Umbilical cord (tissue), 2 donors: ENCODE measurements at places on chromosomes 1 and 21. TPM values are rescaled to one million over a fixed set of nuclear protein-coding genes. Genes with fewer than 3 reads are reported as not detected.

GRIK3 gene
- total RNA-seq: 3.9 TPM

LAMB3 gene
- total RNA-seq: 16.1 TPM

NOC2L gene
- total RNA-seq: 26.2 TPM

VAV3 gene
- 1.9 TPM for total RNA-seq

CA6 gene
- not detected for total RNA-seq

S100A3 gene
- total RNA-seq: not detected

TMEM200B gene
- 14.0 TPM for total RNA-seq

LMX1A gene
- total RNA-seq: 0.72 TPM

GPX7 gene
- 96.8 TPM for total RNA-seq

FOXD2 gene
- total RNA-seq: 0.24 TPM

GNG4 gene
- 1.9 TPM for total RNA-seq

KCNK2 gene
- total RNA-seq: 1.9 TPM

MYOG gene
- total RNA-seq: 2.6 TPM

TNFSF18 gene
- 11.1 TPM for total RNA-seq

PAQR6 gene
- not detected for total RNA-seq

SPRR3 gene
- 8.7 TPM for total RNA-seq

CLDN17 gene
- total RNA-seq: not detected

PCP4L1 gene
- 8.2 TPM for total RNA-seq

PLA2G2D gene
- total RNA-seq: not detected

AMY1C gene
- not detected for total RNA-seq

C1QA gene
- 122 TPM for total RNA-seq

TLCD4 gene
- 35.6 TPM for total RNA-seq

MMP23B gene
- total RNA-seq: 249 TPM

KIAA0040 gene
- total RNA-seq: 6.3 TPM

VTCN1 gene
- total RNA-seq: 0.96 TPM

REN gene
- not detected for total RNA-seq

S100A14 gene
- 29.6 TPM for total RNA-seq

PTGS2 gene
- total RNA-seq: 113 TPM

CFH gene
- 60.4 TPM for total RNA-seq

FAM167B gene
- total RNA-seq: not detected

CACNA1S gene
- 0.96 TPM for total RNA-seq

MSH4 gene
- 0.24 TPM for total RNA-seq

ZNF695 gene
- total RNA-seq: 1.2 TPM

APCS gene
- total RNA-seq: 3.9 TPM

FTCD gene
- not detected for total RNA-seq

MPL gene
- not detected for total RNA-seq

LRRIQ3 gene
- 25.8 TPM for total RNA-seq

NES gene
- total RNA-seq: 19.0 TPM

KRTAP19-1 gene
- total RNA-seq: not detected

NRDC gene
- total RNA-seq: 109 TPM
